ENCODE measurements at places on chromosomes 1 and 21.

- DNase-seq = no peak
Measured at GRCh38 chr1:186653312-186653711, 26.9 kb downstream of the PTGS2 start.

- peak; percentile 47 for DNase-seq
Measured at GRCh38 chr1:98048244-98048643, 127.4 kb upstream of the DPYD start.

- no peak for DNase-seq
Measured at GRCh38 chr1:162983671-162984425, 85.3 kb upstream of the RGS4 start.

- DNase-seq = no peak
Measured at GRCh38 chr1:65108025-65108642, 39.9 kb upstream of the AK4 start.

DNA sequence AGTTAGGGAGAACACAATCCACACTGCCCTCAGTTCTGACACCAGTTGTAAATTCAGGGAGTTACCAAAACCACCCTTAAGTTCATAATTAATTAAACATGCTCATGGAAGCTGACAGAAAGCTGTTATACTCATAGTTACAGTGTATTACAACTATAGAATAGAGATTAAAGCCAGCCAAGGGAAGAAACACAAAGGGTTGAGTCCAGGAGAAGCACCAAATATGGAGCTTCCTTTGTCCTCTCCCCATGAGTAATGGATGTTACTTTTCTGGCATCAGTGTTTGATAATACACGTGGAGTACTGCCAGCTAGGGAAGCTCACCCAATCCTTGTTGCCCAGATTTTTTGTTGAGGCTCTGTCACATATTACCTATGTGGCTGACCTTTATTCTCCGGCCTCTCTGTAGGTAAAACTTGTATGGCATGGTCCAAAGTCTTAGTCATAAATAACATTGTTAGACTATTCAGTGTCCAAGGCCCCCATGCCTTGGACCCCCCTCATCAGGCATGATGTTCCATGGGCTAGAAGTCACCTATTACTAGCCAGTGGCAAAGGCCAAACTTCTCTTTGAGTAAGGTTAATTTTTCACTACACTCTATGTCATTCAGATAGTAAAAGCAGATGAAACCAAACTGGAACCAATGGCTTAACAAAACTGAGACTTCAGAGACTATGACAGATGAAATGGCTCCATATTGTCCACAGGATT is 175.7 kb downstream of the GPR52 start:
- no peak for DNase-seq

GRCh38 chr21:44969931-44970755 is 30.3 kb downstream of the SLX9 start:
- DNase-seq = no peak

DNA sequence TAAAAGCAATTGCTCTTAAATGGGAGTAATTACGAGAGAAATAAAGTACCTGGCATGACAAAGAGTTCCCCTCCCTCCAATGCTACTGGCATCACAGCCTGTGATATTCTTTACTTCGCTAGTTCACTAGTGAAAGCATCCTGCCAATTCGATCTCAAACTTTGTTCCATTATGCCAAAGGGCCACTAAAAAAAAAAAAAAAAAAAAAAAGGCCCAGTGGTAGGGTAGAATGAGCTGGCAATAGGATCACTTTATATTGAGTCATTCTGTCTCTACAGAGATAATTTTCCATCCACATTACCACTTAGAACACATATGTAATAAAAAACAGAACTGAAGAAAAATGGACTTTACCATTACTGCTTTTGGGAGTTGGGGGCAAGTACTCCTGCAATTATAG is 11.2 kb downstream of the PUM1 start:
- no peak for DNase-seq

GRCh38 chr1:190754666-190755065 is 277.0 kb upstream of the BRINP3 start:
- no peak for DNase-seq

DNA sequence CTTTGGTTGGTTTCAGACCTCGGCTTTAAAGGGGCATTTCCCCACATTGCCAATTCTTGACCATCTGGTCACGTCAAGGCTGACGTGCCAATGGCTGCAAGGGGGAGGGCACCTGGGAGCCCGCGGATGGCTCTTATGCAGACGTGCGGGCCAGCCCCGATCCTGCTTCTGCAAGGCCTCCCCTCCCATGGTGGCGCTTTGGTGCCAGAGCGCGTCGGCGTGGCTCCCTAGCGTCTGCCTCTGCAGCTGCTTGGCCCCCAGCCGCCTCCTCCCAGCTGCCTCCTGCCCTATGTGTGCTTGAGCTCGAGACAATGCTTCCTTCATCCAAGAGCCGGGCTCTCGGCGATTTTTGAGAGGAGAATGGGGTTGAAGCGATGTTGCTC is 29.1 kb downstream of the SKI start:
- no peak for DNase-seq

DNA sequence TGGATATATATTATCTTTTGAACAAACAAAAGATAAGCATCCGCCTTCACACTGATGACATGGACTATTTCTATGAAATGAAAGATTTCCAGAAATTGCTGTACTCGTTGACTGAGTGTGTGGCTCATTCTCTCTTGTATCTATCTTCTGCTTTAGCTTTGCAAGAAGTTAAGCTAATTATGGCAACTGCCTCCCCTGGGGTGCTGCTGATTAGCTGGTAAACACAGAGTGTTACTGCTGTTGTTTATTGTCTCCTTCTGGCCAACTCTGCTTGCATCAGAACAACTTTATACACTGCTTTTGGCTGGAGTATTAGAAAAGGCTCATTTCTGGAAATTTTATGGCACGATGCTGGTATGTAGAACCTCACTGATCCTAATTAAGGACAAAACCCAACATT is 95.6 kb upstream of the SNX7 start:
- DNase-seq = no peak

- DNase-seq = no peak
Measured at GRCh38 chr1:213782941-213783672, 204.7 kb upstream of the PROX1 start.

DNA sequence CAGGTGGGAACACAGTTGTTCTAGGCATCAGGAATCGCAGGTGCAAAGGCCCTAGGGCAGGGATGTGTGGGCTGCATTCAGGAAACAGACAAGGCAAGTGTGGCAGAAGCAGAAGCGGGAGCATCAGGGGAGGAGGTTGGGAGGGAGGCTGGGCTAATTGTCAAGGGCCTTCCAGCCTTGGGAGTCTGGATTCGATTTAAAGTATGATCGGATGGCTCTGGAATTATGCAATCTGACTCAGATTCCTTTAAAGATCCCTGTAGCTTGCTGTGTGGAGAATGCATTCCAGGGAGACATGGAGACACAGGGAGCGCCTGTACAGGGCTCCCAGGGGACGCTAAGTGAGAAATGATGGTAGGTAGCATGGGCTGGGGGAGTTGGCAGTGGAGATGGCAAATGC is 86.5 kb downstream of the LACTBL1 start:
- DNase-seq = no peak

DNA sequence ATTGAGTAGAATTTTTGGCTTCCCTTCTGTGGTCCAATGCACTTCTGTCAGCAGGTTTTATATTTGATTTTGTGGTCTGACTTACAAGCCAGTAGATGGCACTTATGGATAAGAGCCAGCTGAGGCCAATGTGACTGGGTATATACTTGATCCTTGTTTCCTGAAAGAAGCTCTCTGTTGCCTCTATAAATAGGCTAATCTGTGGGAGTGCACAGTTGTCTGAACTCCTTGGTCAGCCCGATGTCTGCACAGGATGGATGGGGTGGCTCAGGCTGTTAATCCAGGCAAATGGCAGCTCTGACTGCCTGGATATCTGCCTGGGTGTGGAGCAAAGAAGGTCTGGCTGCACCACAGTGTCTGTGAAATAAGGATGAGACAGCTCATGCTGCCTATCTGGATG is 1183.7 kb upstream of the PRMT6 start:
- DNase-seq = no peak

- no peak for DNase-seq
Measured at GRCh38 chr1:156581661-156582387, 2.3 kb downstream of the TTC24 start.

GRCh38 chr1:212638492-212639151 is 30.1 kb downstream of the ATF3 start:
- DNase-seq = no peak

All from activated T-helper 9 cell treated with anti-CD3 and anti-CD28 coated beads, Interleukin-2, amount 50 U/mL, for 16 hours (primary cell).